Progenitor cell of endocrine pancreas (in vitro differentiated cells): ENCODE measurements at places on chromosomes 16 and 17. TPM values are rescaled to one million over a fixed set of nuclear protein-coding genes. Genes with fewer than 3 reads are reported as not detected.

DNA sequence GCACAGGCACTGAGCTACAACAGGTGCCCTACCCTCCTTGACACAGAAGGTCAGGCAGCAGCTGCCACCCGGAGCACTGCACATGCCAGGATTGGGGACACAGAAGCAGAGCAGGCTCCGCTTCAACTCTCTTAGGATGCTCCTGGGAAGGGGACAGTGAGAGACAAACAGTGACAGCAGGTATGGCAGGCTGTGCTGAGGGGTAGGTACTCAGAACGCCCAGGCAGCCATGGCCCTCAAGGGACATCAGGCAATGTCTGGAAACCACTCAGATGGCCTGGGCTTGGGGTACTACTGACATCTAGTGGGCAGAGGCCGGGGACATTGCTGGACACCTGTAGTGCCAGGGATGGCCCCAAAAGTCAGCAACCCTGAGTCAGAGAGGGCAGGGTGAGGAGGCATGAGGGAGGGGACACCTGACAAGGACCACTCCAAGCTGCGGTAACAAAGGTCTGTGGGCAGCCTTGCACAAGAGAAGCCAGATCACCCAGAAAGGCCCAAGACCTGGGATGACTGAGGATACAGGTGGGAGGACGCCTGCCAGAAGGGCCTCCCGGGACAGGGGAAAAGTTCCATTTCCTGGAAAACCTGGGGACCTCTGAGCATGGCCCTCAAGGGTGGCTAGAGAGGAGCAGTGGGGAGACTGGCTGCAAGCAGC, 21.2 kb downstream of the PEMT start:
- H3K36me3 ChIP-seq = peaks cover 3% of the 10 kb centered on the region
- no peak overlapping the region for H3K27ac ChIP-seq
- H3K4me3 ChIP-seq = no peak overlapping the region
- peaks cover 3% of the 10 kb centered on the region for H3K4me1 ChIP-seq
- peak; percentile 30 for DNase-seq
- H3K27me3 ChIP-seq = no peaks in the 10 kb centered on the region

- H3K27ac ChIP-seq = peak overlapping the region; percentile 65
- no peaks in the 10 kb centered on the region for H3K27me3 ChIP-seq
- H3K36me3 ChIP-seq = peaks cover 16% of the 10 kb centered on the region
- H3K4me3 ChIP-seq = no peak overlapping the region
Observed at GRCh38 chr16:66562986-66563385, 3.3 kb upstream of the CMTM1 start.

SLC22A31 gene
- 6.9 and 10.3 TPM in 2 replicates for total RNA-seq

DNA sequence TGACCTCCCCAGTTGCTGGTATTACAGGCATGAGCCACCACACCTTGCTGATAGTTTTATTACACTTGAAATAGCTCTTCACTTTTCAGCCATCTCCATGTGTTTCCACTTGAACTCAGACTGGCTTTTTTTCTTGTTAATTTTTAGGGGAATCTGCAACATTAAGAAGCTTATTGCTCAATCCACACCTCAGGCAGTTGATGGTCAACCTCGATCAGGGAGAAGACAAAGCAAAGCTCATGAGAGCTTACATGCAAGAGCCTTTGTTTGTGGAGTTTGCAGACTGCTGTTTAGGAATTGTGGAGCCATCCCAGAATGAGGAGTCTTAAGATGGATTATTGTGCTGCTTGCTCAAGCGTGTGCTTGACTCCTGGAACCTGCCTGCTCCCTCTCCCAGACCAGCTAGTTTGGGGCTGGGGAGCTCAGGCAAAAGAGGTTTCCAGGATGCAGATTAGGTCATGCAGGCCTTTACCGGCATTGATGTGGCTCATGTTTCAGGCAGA, 8.6 kb downstream of the ZNHIT3 start:
- H3K4me1 ChIP-seq = peaks cover 3% of the 10 kb centered on the region
- no peaks in the 10 kb centered on the region for H3K27me3 ChIP-seq
- peak overlapping the region; percentile 29 for H3K27ac ChIP-seq
- H3K36me3 ChIP-seq = peaks cover 21% of the 10 kb centered on the region

GRCh38 chr17:274902-275301, 77.7 kb downstream of the RPH3AL start:
- no peak for DNase-seq

GRCh38 chr17:36183001-36183971, 6.8 kb upstream of the TBC1D3B start:
- H3K27me3 ChIP-seq = peaks cover 36% of the 10 kb centered on the region
- peak; percentile 86 for DNase-seq
- H3K27ac ChIP-seq = no peak overlapping the region
- H3K36me3 ChIP-seq = no peaks in the 10 kb centered on the region
- peak overlapping the region; percentile 80 for H3K4me3 ChIP-seq

GRCh38 chr17:49575679-49576087, at the start of gene NXPH3:
NXPH3 (plus strand) TSS chr17:49575871; CDS start chr17:49576220, 349 bp downstream.
- peaks cover 4% of the 10 kb centered on the region for H3K4me1 ChIP-seq
- H3K27ac ChIP-seq = no peak within 1 kb of the TSS
- H3K27me3 ChIP-seq = peaks cover 71% of the 10 kb centered on the region
- peak within 1 kb of the TSS; percentile 74 for H3K4me3 ChIP-seq
- no peaks in the 10 kb centered on the region for H3K36me3 ChIP-seq

GRCh38 chr17:29444589-29444988, 54.4 kb downstream of the TAOK1 start:
- no peak for DNase-seq
- no peaks in the 10 kb centered on the region for H3K27me3 ChIP-seq
- H3K36me3 ChIP-seq = peaks cover 9% of the 10 kb centered on the region
- H3K4me1 ChIP-seq = peaks cover 21% of the 10 kb centered on the region

- no peak overlapping the region for H3K27ac ChIP-seq
- no peak for DNase-seq
- peaks cover 34% of the 10 kb centered on the region for H3K36me3 ChIP-seq
- no peak overlapping the region for H3K4me3 ChIP-seq
- peaks cover 25% of the 10 kb centered on the region for H3K4me1 ChIP-seq
Observed at GRCh38 chr17:15441315-15441714, 26.1 kb downstream of the CDRT4 start.

DNA sequence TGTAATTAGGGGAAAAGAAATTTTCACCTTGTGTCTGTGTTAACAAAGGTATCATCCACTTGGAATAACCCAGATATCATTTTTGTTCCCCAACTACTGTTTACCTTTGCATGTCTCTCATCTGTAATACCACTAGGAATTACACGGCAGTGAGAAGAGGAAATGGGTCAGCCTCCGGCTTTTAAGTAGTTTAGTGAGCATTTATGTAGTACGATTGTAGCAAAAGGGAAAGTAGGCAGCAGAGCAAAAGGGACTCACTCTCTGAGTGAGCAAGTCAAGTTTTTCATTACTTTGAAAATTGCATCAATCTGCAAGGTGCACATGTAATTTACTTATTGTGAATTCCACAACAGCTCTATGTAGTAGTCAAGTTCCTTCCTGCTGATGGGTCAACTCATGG, 11.2 kb downstream of the PHF12 start:
- H3K4me3 ChIP-seq = no peak overlapping the region
- no peak for DNase-seq
- peaks cover 23% of the 10 kb centered on the region for H3K4me1 ChIP-seq
- H3K36me3 ChIP-seq = peaks cover 2% of the 10 kb centered on the region

GRCh38 chr16:86291491-86291890, 218.8 kb upstream of the FOXF1 start:
- no peak for DNase-seq
- no peak overlapping the region for H3K4me3 ChIP-seq
- H3K27me3 ChIP-seq = peaks cover 89% of the 10 kb centered on the region
- peaks cover 3% of the 10 kb centered on the region for H3K4me1 ChIP-seq

DNA sequence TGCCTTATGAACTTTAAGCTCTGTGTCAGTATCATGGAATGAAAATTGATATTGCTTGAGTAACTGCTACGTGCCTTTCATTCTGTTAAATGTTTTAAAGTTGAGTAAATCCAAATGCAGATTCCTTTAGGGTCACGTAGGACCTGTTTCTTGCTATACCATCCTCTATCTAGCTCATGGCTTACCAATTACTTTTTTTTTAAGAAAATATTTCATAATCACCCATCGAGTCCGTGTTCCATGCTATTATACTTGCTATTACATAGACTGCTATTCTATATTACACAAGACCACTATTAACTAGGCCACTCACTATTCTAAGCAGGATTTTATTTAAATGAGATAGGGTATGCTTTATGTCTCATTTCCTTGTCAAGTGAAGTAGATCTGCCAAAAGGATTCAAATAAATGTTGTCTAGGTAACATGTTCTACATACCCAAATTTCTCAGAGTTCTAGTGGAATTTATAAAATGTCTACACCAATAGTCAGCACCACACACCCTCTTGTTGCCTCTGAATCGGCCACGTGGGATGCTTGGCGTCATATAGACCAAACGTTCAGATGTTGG, 11.9 kb downstream of the ANKFN1 start:
- no peak overlapping the region for H3K27ac ChIP-seq
- no peak overlapping the region for H3K4me3 ChIP-seq
- no peak for DNase-seq
- H3K36me3 ChIP-seq = no peaks in the 10 kb centered on the region
- H3K27me3 ChIP-seq = peaks cover 17% of the 10 kb centered on the region

CCDC40 gene
- 26.9 and 28.0 TPM in 2 replicates for total RNA-seq

DPEP2NB gene
- total RNA-seq = not detected in 2 replicates

DNA sequence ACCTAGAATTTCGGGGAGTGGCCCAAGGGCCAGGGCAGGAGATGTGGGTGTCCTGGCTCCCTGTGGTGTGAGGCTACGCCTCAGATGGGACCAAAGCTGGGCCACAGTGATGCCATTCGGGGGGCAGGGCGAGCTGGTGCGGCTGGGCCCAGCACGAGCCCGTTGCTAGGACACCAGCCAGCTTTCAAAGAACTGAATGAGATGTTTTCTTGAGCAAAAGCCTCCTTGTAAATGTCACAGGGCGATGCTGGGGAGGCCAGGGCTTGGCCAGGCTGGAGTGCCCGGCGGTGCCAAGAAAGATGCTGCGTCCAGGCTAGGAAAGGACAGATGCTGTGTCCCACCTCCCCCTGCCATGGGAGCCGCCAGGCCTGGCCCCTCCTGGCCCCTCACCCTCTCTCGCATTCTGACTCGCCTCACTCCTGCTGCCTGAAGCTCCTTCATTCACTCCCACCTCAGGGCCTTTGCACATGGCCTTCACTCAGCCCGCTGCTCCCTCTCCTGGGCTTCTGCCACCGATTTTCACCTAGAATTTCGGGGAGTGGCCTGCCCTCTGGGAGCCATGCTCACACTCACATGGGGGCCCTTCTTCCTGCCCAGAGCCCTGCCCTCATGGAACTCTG, 39.1 kb downstream of the CPNE2 start:
- no peak overlapping the region for H3K27ac ChIP-seq
- no peak for DNase-seq
- no peaks in the 10 kb centered on the region for H3K36me3 ChIP-seq

- H3K4me3 ChIP-seq = peak within 1 kb of the TSS; percentile 35
- H3K36me3 ChIP-seq = no peaks in the 10 kb centered on the region
- DNase-seq = peak; percentile 67
- H3K27ac ChIP-seq = no peak within 1 kb of the TSS
- H3K27me3 ChIP-seq = peaks cover 54% of the 10 kb centered on the region
Observed at GRCh38 chr17:39667945-39668924, at the start of gene PNMT. PNMT (plus strand) TSS chr17:39668453; CDS start chr17:39668476, 23 bp downstream.

DNA sequence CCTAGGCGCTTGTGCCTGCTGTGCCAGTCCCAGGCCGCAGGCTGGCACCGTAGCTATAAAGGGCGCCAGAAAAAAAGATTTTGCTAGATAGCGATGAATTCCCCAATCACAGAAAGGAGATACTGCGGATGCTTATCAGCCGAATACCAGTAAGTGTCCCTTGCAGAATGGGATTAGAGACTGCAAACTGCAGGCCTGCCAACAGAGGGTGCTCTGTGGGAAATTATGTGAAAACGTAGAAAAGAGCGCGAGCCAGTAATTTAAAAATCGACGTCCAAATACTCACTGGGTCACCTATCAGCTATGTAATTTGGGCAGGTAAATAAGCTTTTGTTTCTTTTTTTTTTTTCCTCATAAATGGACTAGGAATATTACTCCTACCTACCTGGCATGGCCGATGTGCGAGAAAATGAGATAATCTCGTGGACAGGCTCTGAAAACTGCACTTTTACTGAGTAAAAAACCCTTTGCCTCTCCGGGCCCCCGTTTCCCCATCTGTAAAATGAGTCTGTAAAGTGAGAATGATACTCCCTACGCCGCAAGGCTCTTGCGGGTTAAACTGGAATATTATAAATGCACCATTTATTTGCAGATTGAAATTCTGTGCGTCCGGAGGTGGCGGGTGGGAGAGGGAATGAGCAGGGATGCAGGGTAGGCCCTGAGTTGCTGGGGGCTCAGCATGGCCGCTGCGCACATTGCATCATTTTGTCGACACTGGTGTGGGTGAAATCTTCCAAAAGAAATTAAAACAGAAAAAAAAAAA, 1.2 kb upstream of the COG1 start:
- peaks cover 2% of the 10 kb centered on the region for H3K36me3 ChIP-seq
- H3K4me3 ChIP-seq = peak overlapping the region; percentile 86
- peaks cover 15% of the 10 kb centered on the region for H3K4me1 ChIP-seq
- peak overlapping the region; percentile 93 for H3K27ac ChIP-seq
- no peak for DNase-seq

DNA sequence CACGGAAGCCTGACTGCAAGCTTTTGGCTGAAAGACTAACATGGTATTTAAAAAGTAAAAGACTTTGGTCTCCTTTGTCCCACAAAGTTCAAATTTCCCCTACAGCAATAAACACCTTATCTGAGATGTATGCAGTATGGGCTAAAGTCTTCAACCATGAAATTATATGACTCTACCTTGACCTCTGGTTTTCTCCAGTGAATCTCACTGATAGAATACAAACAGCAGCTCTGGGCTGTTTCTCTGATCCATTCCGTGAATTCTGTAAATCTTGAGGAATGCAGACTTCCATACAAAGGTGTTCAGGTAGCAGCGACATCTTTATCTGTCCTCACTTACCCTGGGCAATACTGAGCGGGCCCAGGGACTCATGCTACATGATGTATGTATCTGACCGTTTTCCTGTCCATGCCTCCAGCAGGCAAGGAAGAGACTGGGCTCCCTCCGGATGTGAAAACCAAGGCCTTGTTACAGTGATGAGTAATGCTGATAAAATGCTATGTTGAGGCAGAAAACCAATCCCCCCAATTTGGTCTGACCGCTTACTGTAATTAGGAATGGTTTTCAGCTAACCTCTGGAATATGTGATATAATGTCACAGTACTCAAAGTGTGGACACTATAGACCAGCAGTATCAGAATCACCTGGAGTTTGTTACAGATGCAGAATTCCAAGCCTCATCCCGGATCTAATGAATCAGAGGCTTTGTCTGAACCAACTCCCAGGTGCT, 589.8 kb downstream of the HS3ST4 start:
- H3K27me3 ChIP-seq = peaks cover 12% of the 10 kb centered on the region
- no peak overlapping the region for H3K27ac ChIP-seq
- no peaks in the 10 kb centered on the region for H3K4me1 ChIP-seq
- no peaks in the 10 kb centered on the region for H3K36me3 ChIP-seq
- H3K4me3 ChIP-seq = no peak overlapping the region

- H3K4me3 ChIP-seq = no peak overlapping the region
- no peaks in the 10 kb centered on the region for H3K4me1 ChIP-seq
- H3K27me3 ChIP-seq = peaks cover 38% of the 10 kb centered on the region
- H3K27ac ChIP-seq = no peak overlapping the region
- H3K36me3 ChIP-seq = no peaks in the 10 kb centered on the region
Observed at GRCh38 chr17:45940293-45940692, 45.9 kb downstream of the MAPT start.

GRCh38 chr17:12709063-12709462, 43.4 kb downstream of the MYOCD start:
- H3K4me3 ChIP-seq = no peak overlapping the region
- no peak for DNase-seq
- H3K4me1 ChIP-seq = peaks cover 6% of the 10 kb centered on the region
- no peak overlapping the region for H3K27ac ChIP-seq

CA7 gene
- not detected in 2 replicates for total RNA-seq
